ENCODE measurements at places on chromosomes 1 and 21.

DNA sequence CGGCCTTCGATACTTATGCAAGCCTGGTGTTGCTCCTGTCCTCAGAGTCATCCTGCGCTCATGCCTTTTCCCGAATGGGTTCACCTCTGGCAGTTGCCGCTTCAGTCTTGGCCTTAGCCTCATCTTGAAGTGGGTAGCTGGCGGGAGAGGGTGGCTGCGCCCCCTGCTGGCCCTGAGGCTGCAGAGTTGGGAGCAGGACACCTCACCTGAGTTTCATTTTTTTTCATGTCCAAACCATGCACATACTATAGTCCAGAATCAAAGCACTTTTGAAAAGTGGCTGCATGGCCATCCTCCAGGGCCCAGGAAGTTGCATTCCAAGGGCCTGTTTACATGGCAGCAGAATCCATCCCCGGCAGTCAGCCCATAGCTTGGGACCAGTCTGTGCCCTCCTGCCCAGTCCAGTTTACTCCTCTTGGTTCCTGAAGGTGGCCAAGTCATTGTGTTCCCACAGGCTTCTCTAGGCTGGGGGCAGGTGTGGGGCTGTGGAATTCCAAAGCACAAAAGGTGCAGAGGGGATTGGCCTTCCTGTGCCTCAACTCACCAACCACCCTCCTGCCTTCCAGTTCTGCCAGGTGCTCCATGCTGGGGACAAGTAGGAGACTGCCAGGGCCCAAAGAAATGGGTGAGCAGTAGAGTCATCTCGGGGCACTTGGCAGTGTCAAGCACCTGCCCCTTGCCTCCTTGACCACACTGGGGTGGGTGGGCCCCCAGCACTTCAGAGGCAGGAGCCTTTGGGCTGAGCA is 44.0 kb downstream of the YARS1 start:
- no peak for DNase-seq

GRCh38 chr1:11045428-11046269 is 1.4 kb downstream of the MASP2 start:
- DNase-seq: no peak

DNA sequence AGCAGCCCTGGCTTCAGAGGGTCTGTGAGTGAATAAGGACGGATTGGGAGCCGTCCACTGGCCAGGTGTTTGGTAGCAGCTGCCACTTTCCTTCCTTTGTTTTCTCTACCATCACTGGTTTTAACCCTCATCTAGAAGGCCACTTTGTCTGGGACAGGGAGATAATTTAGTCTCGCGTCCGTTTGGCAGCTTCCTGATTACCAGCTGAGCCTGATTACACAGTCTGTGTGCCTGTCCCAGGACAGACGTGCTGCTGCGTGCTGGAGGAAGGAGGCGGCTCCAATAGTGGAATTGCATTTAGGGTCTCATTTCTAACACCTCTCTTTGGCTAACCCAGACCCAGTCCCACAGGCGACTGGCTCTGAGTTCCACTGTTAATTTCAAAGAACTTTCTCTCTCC is 24.6 kb upstream of the CASQ2 start:
- peak; percentile 35 for DNase-seq

GRCh38 chr1:36092166-36092797 is 3.6 kb downstream of the ADPRS start:
- no peak for DNase-seq

DNA sequence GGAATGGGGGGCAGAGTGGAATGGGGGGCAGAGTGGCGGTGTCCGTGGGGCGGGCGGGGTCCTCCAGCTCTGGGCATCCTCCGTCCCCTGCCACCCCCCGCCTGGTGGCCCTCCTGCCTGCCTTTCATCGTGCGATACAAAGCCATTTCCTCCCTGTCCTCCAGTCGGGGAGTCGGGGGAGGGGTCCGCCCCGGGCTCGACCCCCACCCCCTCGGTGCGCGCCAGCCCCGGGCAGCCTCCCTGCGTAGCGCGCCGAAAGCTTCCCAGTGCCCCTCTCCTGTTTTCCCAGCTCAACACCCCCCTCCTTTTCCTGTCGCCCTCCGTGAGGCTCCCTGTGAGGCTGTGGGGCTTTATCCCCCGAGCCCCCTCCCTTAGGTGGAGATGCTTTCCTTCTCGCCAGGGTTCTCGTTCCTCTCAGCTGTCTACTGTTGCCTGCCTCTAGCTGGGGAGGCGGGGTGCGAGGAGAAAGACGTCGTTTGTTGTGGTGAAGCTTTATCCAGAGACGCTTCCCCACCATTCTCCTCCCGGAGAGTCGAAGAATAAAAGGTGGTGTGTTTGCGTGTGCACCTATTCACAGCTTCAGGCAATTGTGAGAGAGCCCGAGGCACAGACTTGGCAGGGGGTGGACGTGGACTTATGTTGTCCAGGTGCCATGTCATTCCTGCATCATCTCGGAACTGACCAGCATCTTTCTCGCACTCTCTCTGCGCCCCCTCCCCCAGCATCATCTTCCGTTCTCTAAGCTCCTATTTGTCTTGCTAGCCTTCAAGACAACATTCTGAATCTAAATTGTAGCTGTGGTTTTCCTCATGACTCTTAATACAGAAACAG is 848 bp downstream of the DNM3 start:
- no peak for DNase-seq

GRCh38 chr1:6635161-6635909 is 10.7 kb downstream of the THAP3 start:
- no peak for DNase-seq

- DNase-seq: no peak
Observed at GRCh38 chr1:60145771-60146170, 72.2 kb upstream of the C1orf87 start.

DNA sequence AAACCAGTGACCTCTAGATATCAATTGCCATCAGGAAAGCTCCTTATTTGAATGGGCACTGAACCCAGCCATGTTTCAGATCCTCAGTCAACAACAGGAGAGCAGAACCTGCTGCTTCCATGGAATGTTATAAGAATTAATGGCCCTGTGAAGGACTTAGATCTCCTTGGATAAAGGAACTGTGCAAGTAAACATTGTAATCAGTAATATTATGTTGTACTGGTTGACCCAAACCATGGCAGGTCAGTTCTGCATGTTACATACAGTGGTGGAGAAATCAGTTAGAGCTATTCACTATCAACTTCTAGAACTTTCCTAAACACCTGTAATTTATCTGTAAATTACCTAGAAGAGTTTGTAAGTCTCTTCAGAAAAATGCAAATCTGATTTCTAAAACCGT is 11.2 kb upstream of the CLDN8 start:
- no peak for DNase-seq

DNA sequence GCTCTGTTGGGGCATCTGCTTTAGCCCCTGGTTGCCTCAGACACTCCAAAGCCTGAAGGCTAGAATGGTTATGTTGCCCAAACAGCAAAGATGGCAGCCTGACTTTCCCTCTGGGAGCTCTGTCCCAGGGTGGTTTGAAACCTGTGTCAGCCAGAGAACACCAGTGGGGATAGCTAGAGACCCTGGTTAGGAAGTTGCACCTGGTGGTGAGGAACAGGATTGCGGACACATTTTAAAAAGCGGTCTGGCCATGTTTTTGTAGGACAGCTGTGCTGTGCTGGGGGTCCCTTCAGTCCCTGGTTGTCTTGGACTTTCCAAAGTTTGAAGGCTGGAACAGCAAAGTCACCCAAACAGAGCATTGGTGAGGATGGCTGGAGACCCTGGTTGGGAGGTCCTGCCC is 87.8 kb downstream of the DNM3 start:
- no peak for DNase-seq

- DNase-seq: peak; percentile 29
Observed at GRCh38 chr21:38806942-38807284, 1.2 kb downstream of the ETS2 start.

DNA sequence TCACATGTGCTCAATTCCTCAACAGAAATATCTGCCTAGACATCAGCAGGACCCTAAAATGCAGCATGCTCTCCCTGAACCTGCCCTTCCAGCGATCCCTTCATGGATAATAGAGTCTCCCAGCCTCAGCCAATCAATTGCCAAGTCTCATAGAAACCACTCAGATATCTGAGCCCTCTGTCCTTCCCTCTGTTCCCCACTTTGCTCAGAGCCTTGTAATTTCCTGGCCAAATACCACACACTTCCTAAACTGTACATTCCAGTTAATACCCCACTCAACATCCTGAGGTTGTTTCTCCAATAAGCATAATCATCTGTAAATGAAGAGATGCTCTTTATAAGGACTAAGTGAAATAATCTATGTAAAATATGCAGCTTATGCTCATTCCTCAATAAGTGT is 59.3 kb upstream of the PTGFRN start:
- DNase-seq: no peak

DNA sequence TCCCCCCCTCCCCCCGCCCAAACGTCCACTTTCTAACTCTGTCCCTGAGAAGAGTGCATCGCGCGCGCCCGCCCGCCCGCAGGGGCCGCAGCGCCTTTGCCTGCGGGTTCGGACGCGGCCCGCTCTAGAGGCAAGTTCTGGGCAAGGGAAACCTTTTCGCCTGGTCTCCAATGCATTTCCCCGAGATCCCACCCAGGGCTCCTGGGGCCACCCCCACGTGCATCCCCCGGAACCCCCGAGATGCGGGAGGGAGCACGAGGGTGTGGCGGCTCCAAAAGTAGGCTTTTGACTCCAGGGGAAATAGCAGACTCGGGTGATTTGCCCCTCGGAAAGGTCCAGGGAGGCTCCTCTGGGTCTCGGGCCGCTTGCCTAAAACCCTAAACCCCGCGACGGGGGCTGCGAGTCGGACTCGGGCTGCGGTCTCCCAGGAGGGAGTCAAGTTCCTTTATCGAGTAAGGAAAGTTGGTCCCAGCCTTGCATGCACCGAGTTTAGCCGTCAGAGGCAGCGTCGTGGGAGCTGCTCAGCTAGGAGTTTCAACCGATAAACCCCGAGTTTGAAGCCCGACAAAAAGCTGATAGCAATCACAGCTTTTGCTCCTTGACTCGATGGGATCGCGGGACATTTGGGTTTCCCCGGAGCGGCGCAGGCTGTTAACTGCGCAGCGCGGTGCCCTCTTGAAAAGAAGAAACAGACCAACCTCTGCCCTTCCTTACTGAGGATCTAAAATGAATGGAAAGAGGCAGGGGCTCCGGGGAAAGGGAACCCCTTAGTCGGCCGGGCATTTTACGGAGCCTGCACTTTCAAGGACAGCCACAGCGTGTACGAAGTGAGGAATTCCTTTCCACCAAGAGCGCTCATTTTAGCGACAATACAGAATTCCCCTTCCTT is 158.1 kb downstream of the RUNX1 start:
- no peak for DNase-seq

DNA sequence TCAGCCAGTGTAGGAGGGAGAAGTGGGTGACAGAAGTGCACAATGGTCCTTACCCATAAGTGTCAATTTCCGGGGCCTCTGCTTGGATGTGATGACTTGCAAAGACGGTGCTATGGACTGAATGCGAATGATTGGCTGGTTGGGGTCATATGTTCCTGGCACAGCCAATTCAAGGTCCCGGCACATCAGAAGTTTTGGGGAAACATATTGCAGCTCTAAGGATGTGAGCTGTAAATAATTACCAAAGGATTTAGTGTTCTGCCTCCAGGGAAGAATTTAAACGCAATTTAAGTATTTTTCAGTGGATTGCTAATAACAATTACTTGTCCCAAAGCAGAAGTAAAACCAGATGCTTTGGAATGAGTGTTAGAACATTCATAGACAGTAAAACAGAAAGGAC is 26.9 kb upstream of the EXOSC10 start:
- DNase-seq: no peak

- DNase-seq: no peak
Observed at GRCh38 chr1:100394285-100394684, 42.0 kb downstream of the CDC14A start.

GRCh38 chr1:150842964-150843363 is 33.4 kb downstream of the ARNT start:
- DNase-seq: no peak

DNA sequence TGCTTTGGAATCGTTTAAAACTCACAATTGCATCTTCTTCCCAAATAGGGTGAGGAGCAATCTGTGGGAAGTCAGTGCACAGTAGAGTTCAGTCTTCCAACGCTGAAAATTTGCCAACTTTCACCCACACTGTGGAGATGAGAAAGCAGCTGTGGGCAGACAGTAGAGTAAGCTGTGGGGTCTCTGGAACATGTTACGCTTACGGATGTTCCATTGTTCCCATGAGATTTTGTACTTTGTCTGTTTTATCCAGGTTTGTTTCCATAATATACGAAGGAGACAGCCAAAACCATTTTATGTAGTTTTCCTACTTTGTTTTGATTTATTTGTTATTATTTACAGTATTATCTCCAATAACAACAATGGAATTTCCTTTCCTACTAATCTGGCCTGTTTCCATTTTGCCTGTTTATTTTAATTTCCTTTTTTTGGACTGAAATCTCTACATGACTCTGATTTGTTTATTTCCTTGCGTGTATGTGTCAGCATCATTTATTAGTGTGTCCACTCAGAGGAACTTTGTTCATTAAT is 65.1 kb upstream of the RGL1 start:
- DNase-seq: no peak

DNA sequence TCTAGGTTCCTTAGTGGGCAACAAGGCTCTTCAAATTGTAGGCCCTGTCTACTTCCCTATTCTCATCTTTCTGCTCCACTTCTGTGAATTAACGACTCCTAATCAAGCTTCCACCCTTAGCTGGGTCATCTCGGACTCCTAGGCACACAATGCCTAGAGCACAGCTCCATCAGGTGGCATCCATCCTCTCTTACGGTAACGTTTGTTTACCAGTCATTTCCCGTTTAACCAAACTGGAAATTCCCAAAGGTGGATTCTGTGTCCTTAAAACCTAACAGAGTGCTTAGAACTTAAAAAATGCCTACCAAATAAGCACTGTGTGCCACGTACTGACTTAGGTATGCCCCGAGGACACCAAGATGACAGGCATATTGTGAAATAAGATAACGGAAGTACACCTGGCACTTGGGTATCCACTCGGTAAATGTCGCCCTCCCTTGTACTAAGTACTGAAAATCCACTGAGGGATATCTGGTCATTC is 1.5 kb downstream of the PARP1 start:
- peak; percentile 81 for DNase-seq

DNA sequence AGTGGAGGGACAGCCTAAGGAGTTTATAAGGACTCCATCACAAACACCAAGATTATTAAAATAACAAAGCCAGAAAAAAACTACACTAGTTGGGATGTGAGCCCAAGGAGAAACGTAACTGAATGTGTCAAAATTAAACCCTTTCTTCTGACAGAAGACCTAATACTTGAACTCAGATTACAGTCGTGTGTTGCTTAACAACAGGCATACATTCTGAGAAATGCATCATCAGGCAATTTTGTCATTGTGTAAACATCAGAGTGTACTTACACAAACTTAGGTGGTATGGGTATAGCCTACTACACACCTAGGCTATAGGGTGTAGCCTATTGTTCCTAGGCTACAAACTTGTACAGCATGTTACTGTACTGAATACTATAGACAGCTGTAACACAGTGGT is 23.4 kb downstream of the DSTYK start:
- no peak for DNase-seq
